ENCODE measurements at places on chromosomes 3 and 15.

GRCh38 chr3:42693530-42693930 is 8.2 kb downstream of the KLHL40 start:
- DNase-seq = no peak

GRCh38 chr3:190167936-190168680 is 47.4 kb upstream of the P3H2 start:
- no peak for DNase-seq

- no peak for DNase-seq
These were observed 351.3 kb downstream of the FOXP1 start for GRCh38 chr3:71232175-71232679.

DNA sequence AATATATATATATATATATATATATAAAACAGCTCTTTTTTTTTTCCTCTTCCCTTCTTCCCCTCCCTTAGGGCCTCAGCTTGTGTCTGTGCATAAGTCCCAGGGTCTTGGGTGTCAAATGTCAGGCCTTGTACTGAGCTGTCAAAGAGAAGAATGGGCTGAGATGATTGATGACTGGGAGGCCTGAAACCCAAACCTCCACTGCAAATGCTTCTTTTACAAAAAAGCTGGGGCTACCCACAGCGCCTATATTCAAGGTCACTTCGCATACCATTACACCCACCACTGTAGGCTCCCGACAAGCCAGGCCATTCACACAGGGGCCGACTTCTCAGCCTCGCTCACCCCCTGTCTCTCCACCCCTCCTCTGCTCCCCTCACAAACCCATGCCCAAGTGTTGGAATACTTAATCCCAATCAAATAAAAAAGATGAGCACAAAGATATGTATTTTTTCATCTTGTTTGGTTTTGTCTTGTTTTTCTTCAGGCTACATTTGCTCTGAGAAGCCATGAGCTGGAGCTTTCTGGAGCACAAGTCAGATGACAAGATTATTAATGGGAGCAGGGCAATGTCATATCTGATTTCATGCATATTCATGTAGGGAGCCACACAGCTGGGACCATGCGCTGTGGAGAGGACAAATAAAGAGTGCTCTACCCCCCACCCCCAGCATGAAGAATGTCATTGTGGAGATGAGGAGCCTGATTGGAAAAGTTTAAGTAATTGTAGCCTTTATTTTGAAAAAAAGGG is 614.4 kb upstream of the NR2F2 start:
- DNase-seq = no peak

- no peak for DNase-seq
These were observed 60.9 kb downstream of the SLC9C1 start for GRCh38 chr3:112233083-112233482.

DNA sequence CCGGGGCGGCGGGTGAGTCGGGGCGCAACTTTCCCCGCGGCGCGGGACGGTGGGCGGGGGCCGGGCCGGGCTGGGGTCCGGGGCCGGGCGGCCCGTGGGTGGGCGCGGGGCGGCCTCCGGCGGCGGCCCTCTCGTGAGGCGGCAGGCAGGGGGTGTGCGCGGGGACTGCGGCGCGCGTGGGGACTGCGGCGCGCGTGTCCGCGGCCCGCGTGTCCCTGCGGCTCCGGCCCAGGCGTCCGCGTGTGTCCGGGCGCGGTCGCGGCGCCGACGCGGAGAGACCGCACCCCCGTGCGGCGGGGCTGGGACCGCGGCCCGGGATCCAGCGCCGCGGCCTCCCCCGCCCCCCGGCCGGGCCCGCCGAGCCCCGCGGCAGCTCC is 349 bp downstream of the PLXNA1 start:
- no peak for DNase-seq

GRCh38 chr15:84878504-84878903 is 6.0 kb upstream of the SLC28A1 start:
- DNase-seq = peak; percentile 80

- DNase-seq = no peak
These were observed 67.7 kb upstream of the NR2F2 start for GRCh38 chr15:96262549-96263489.

DNA sequence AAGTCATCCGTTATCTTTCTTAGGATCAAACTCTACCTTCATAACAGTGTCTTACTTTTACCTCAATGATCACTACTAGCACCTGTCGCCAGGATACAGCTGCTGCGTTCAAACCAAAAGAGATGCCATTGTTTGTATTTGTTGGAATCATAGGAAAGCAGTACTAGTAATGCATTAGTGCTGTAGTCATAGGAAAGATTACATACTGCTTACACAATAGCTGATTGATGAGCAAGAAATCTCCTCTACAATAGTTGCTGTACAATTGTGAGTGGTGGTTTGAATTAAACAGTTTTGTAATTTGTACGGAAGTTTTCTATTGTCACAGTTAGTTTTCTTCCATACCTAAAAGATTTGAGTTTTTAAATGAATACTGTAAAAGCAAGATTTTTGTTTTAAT is 21.4 kb downstream of the ACAP2 start:
- DNase-seq = no peak

DNA sequence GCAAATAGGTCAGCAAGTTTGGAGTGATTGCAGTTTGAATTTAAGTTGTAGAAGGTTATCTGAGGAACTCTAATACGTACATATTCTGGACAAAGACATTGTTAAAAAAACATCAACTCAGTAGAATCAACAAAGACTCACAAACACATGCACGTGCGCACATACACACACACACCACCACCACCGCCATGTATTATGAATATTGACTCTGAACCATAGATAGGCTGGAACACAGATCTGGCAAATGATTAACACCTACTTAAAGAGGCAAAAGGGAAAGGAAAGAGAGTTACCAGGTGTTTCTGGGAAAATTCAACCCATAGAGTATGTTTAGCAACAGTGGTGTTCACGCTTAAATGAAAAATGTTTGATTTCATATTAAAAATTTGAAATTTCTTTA is 334.2 kb upstream of the ALCAM start:
- no peak for DNase-seq

GRCh38 chr3:15097891-15098290 is 1.1 kb downstream of the RBSN start:
- DNase-seq = peak; percentile 44

DNA sequence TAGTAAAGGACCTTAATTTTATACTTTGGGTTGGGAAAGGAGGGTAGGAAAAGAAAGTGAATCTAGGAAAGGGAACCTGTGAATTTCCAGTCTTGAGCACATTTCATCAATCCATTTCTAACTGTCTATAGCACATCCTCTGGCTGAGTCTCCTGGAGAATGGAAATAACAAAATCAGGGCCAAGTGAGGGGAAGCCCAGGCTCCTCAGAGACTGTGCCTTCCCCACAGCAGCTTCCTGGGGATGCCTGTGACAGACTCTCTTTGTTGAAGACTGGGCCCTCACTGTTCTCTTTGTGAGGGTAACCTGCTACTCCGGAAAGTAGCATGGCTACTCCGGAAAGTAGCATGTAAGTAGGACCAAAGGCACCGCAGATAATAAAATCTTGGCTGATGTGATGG is 22.6 kb upstream of the CSPG5 start:
- DNase-seq = peak; percentile 49

- no peak for DNase-seq
These were observed 315.9 kb downstream of the LSAMP start for GRCh38 chr3:116129187-116129946.

DNA sequence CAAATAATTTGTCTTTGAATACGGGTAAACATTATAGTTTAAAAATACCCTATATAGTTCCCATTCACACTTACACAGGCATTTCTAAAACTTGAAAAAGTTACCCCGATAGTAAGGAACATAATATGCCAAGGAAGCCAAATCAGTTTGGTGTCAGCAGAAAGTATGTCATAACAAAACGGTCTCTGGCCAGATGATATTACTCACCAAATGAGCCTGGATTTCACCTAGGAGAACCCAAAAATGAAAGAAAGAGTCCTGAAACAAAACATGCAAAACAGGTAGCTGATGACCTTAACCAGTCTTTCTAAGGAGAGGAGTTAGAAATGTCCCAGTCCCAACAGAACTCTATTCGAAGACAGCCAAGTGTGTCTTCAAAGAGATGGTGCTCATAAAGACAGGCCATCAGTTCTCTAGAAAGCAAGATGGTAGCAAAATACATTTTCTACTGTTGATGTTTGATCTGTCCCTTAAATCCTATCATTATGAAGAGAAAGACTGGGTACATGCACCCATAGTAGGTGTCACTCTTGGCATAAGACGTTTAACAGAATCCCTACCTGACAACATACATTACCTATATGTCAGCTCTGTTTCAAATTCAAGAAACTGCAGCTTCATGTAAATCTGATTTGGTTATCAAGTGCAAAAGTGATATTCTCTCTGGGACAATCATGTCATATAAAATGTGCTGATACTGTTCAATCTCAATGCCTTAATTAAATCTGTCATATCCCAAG is 942.5 kb downstream of the ROBO1 start:
- DNase-seq = no peak

DNA sequence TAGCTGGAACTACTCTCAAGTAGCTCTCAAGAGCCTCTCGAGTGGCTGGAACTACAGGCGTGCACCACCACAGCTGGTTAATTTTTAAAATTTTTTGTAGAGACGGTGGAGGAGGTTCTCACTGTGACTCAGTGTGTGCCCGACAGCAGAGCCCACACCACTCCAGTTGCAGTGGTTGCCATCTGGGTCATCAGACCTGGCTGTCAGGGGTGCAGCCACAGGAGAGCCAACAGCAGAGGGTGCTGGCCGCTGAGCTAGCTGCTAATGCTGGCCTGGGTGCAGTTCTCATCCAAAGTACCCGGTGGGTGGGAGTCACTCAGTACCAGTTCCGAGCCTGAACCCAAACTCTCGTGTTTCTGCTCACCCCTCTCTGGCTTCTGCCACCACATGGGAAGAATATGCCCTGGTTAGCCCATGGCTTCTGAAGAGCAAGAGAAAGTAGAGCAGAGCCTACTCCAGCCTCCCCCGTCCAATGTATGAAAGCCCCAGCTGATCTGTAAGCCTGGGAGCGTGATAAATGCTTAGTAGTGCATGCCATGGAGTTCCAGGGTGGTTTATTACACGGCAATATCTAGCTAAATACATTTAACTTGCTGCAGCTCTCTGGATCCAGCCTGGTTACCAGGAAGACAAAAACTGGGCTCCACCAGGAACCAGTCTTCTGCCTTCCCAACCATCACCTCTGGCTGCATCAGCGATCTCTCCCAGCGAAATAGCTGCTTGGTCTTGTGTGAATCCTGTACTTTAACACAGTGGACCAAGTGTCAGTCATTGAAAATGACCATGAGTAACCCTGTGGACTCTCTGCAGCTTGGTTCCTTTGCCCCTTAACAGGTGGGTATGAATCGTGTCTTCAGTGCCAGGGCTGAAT is 17.1 kb downstream of the UMPS start:
- DNase-seq = no peak

DNA sequence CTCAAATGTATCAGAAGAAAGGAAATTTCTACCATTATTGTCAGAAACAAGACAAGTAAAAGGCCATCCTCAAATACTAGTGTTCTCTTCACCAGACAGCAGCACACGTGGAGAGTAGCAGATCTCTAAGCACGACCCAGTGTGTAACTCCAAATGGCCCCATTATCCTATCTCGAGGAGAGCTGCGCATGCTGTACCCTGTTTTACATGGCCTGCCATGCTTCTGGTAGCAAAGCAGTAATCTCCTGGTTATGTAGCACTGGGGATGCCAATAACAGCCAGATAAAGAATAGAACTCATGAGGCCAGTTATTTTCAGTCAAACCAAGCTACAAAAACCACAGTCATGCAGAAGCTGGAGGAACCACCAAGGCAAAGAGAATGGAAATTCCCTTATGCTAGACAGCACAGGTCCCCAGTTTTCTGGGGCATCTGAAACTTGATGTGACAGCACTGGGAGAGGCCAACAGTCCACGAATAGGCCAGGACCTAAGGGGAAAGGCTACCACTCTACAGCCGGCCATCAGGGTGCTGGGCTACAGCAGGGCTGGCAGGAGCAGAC is 73.0 kb downstream of the LIPC start:
- DNase-seq = no peak

GRCh38 chr15:89356634-89357298 is 22.1 kb upstream of the POLG start:
- peak; percentile 38 for DNase-seq

DNA sequence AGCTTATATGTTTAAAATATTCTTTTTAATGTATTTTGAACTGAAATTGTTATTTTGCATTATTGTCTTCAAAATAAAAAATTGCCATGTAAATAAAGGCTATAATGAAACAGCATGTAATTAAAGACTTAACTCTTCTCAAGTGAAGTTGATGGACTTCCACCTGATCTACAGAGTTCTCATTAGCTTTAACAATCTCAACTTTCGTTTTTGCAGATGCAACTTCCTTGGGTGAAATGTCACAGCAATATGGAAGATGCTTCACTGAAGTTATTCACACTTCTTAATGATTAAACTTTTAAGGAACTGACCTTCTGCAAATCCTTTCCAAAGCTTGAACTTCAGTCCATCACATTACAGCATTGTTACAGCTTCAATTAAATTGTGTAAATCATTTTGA is 63.6 kb downstream of the OSTN start:
- no peak for DNase-seq

DNA sequence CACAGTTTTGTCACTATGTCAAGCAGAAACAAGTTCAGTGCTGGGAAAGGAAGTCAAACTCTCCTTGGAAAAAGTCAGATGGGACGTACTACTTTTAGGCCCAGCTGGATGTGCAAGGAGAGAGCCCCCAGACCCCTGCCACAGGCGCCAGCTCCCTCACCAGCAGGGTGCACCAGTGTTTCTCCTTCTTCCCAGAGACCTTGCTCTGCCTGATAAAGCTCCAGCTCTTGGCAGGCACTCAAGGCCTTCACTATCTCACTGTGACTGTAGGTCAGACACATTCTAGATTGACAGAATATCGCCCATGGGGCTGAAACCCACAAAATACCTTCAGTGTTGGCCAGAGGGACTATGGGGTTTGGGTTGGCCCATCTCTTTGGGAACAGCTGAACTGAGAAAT is 54.8 kb upstream of the CHRNB4 start:
- DNase-seq = no peak

GRCh38 chr3:141387516-141387915 is 19.2 kb downstream of the ZBTB38 start:
- DNase-seq = no peak

GRCh38 chr3:146625186-146625775 is 20.1 kb upstream of the PLSCR5 start:
- DNase-seq = peak; percentile 12

- no peak for DNase-seq
These were observed 95.9 kb upstream of the RNF7 start for GRCh38 chr3:141642215-141642614.

DNA sequence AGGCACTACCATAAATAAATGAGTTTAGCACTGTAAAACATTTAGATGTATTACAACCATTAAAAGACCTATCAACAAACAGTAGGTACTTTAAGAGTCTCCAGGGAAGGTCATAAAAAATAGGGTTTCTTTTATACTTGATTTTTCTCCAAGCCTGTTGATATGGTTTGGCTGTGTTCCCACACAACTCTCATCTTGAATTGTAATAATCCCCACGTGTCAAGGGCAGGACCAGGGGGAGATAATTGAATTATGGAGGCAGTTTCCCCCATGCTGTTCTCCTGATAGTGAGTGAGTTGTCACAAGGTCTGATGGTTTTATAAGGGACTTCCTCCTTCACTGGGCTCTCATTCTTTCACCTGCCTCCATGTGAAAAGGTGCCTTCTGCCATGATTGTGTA is 468.9 kb upstream of the UBE2E2 start:
- no peak for DNase-seq

All from inflammatory macrophage treated with lipopolysaccharide for 1 hour (primary cell).